Brain microvascular endothelial cell (primary cell): ENCODE measurements at places on chromosomes 12 and 14.

- DNase-seq: no peak
These were observed 214.4 kb downstream of the BMP4 start for GRCh38 chr14:53742233-53742620.

- DNase-seq: no peak
These were observed 34.9 kb downstream of the KRT80 start for GRCh38 chr12:52156757-52157565.

GRCh38 chr14:98325761-98326160 lies 946.2 kb downstream of the BCL11B start:
- DNase-seq: no peak

GRCh38 chr12:115194448-115194847 lies 510.5 kb upstream of the TBX3 start:
- no peak for DNase-seq

DNA sequence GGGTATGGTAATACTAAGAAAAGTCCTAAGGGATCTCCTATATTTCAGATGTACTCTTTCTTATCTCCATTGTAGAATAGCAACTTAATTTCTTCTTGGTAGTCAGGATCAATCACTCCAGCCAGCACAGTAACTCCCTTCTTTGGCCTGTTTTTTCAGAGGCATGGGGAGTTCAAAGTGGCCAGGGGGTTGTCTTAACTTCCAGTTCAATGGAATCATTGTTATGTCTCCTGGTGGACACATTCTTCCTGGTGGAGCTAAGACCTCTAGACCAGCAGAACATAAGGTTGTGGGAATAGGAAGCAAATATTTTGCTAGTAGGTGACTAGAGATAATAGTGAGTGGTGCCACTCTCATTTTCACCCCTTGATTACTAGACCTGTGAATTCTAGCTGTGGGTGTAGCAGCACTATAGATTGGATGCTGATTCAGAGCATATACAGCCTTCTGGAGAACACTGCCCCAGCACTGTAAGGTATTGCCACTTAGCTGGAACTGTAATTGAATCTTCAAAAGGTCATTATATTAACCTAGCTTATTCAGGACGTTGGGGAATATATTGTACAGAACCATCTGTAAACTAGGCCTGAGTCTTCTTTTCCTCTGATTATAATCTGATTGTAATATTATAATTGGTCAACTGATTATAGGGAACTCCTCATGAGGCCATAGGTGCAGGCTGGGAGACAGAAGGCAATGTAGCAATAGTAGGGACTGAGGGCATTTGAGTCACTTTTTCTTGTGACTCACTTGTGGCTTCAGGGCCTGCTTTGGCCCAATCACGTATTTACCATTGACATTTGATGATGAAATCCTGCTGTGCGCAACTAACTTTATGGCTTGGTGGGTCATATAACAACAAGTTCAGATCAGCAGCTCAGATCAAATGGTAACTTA lies 60.2 kb upstream of the ATP2B1 start:
- peak; percentile 95 for DNase-seq

GRCh38 chr12:122276242-122276641 lies 9.9 kb upstream of the VPS33A start:
- DNase-seq: no peak

GRCh38 chr12:52267266-52267665 lies 7.2 kb upstream of the KRT86 start:
- DNase-seq: no peak

DNA sequence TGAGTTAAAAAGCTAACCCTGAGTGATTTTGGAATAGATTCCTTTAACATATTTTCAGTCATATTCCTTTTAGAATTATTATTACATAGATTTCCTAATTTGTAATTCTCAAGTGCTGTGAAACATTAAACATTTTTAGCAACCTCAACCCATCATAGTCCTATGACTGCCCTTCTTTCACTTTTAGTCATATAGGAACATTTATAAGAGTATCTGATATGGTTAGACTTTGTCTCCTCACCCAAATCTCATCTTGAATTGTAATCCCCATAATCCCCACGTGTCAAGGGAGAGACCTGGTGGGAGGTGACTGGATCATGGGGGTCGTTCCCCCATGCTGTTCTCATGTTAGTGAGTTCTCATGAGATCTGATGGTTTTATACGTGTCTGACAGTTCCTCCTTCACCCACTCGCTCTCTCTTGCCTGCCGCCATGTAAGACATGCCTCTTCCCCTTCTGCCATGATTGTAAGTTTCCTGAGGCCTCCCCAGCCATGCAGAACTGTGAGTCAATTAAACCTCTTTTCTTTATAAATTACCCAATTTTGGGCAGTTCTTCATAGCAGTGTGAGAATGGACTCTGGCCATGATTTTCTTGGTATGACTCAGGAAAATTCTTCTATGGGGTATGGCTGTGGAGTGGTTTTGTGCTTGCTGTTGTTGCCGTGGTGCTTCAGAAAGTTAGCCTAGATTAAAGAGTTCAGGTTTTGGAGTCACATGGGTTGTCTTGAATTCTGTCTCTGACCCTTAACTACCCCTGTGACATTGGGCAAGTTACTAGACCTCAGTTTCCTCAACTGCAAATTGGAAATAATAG lies 83.9 kb downstream of the FUT8 start:
- DNase-seq: no peak

- no peak for DNase-seq
These were observed 64.8 kb upstream of the CMKLR1 start for GRCh38 chr12:108403952-108404351.

- no peak for DNase-seq
These were observed 165.1 kb upstream of the CNOT2 start for GRCh38 chr12:70078161-70078560.

DNA sequence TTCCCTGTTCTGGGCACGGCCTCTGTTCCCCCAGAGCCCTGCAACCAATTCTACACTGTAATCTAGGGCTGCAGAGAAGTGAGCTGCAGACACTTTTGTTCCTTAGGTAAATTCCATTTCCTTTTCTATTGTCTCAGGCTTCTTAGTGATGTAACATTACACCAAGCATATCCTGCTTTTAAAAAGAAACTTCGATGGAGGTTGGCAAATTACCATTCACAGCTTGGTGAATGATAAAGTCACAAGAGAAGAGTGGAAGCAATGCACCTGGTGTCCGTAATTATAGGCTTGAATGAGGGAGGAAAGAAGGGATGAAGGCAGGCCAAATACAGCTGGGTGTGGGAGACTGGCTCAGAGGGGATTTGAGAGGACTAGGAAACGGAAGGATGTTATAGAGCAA lies 68.6 kb downstream of the PPM1A start:
- DNase-seq: no peak

GRCh38 chr12:9773216-9773877 lies 12.6 kb upstream of the CD69 start:
- DNase-seq: no peak

DNA sequence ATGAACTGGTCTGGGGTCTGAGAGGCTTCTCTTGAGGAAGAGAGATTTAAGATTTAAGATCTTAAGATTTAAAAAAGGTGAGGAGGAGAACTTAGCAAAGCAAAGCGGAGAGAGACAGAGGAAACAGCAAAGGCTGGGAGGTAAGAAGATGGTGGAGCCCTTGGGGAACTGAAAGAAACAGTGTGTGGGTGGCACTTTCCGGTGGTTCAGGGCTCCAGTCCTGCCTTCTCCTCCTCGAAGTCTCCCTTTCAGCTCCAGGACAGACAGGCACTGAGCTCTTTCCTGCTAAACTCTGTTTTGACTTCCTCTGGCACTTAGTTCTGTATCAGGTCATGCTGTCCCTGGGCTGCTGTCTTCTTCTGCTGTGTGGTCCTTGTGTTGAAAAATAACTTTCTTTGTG lies 298.7 kb upstream of the SRRM4 start:
- no peak for DNase-seq

DNA sequence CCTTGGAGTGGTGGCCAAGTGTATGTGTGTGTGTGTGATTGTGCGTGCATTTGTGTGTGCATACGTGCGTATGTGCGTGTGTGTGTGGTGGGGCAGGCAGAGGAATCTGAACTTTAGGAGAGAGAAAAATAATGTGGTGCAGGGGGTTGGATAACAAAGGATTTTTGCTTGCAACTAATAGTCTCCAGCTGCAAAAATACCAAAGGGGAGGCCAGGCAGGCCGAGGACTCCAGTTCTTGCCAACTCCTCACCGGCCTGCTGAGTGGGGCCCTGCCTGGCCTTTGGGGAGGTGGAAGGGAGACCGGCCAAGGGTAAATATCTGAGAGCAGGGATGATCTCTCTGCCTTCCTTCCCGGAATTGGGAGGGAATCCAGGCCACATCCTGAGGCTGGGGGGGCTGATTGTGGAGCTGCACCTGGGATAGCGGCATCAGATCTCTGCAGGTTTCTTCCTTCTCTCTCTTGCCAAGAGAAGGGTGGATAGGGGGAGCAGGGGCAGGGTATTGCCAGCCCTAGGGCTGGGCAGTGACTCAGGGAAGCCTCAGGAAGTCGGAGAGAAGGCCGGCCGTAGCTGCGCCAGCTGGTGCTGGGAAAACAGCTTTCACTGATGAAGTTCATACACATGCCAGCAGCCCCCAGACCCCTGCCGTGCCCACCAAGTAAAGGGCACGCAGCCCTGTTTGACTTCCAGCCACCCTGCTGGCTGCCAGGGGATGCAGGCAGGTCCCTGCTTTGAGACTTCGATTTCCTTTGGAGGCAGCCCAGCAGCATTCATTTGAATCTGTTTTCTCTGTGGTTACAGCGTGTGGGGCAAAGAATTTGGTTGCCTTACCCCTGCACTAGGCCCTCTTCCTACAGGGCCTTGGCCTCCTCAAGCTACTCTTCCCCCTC lies 4.6 kb upstream of the LRP1-AS start:
- DNase-seq: peak; percentile 32

- DNase-seq: no peak
These were observed 296.5 kb upstream of the TMEM132C start for GRCh38 chr12:127970491-127970890.

DNA sequence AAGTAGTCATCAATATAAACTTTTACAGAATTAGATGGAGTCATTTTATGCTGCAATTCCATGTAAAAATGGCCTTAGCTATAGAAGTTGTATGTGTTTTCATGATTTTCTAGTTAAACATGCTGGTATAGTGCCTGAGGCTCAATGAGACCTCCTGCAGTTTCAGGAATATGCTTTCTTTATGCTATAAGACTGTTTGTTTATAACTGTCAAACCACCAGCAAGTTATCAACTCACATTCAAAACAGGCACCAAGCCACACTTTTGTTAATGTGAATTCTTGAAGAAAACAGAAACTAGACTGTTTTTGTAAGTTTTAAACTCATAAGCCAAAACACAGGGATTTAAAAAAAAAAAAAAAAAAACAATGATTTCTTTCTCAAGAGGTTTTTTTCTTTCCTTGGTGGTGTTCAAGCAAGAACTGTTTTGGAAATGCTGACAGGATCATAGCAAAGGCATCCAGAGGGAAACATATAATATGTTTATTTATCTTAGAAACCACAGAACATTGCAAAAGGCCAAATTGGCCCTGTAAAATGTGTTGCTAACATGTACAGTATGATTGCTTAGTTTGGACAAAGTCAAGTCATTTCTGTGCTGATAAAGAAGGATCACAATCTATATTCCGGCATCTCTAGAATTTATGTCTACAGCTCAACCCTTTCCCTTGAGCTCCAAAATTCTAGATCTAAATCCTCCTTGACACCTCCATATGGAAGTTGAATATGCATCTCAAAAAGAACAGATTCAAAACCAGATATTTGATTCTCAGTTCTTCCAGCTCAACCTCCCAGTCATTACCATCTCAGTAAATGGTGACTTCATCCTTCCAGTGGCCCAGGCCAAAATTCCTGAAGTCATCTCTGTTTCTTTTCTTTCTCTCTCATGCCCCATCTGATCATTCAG lies 29.0 kb upstream of the LUM start:
- DNase-seq: peak; percentile 64

DNA sequence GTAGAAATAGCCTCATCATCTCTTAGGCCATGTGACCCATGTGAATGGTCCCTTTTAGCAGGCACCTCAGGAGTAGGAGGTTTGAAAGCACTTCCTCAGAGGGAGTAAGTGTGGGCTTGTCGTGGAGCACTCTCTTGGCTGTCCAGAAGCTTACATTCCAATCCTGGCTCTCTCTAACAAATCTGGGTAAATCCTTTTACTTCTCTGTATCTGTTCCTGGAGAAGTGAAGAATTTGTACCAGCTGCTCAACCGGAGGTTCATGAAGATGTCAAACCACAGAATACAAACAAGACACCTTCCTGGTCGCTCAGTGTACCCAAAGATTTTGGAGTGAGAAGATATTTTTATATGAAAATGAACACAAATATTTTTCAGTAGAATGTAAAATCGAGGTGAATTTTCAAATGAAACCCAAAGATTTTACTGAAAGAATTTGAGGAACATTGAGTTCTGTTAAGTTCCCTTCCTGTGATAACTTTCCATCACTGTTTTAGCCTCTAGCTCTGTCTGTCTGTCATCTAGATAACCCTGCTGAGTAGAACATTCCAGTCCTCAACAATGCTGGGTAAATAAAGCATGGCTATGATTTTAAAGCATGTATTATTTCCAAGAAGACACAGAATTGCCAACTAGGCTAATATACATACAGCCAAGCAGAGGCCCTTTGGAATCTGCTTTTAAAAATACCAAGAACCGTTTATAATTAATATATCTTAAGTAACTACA lies 263.9 kb upstream of the RGS6 start:
- DNase-seq: peak; percentile 62

- no peak for DNase-seq
These were observed 755.8 kb upstream of the FBXO33 start for GRCh38 chr14:40188006-40188405.

GRCh38 chr12:23028158-23028802 lies 403.3 kb downstream of the ETNK1 start:
- DNase-seq: peak; percentile 31

GRCh38 chr12:124684971-124685688 lies 117.7 kb upstream of the NCOR2 start:
- DNase-seq: peak; percentile 51

GRCh38 chr12:108696111-108696995 lies 35.0 kb downstream of the CORO1C start:
- DNase-seq: peak; percentile 95

GRCh38 chr12:113798552-113798951 lies 167.6 kb downstream of the RBM19 start:
- DNase-seq: no peak

GRCh38 chr12:121284551-121285390 lies 11.7 kb downstream of the CAMKK2 start:
- no peak for DNase-seq

DNA sequence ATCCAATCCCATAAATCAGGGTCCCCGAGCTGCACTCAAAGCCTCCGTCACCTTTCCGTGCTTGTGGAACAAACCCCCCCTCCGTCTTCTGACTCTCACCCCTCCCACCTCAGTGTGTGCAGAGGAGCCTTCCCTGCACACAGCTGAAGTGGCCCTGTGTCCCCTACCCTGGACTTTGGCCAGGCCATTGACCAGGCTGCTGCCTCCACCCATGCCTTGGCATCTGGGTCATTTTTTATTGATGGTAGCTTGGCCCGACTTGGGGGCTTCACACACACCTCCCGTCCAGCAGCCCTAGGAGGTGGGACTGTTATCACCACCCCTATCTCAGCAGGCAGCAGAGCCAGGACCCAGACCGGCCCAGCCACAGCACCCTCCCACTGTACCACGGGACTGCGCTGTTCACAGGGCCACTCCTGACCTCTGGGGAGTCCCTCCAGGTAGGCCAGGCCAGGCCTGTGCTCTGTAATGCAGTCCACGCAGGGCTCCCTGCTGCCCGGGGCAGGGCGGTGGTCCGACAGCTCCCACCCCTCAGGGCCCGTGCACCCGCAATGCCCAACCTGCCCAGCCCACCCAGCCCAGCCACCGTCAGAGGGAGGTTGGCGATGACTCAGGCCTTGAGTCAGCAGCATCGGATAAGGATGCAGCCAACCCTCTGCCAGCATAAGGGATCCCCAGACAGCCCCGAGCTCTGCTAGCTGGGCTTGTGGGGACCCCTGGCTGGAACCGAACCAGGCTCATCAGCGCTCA lies 9.2 kb upstream of the INF2 start:
- peak; percentile 80 for DNase-seq

GRCh38 chr12:71157601-71158233 lies at the start of gene TSPAN8:
Gene TSPAN8, minus strand, starts transcription at chr12:71157999. Its CDS starts 321 bp downstream, at chr12:71157678.
- DNase-seq: no peak
